ENCODE measurements at places on chromosomes 12 and 14.

DNA sequence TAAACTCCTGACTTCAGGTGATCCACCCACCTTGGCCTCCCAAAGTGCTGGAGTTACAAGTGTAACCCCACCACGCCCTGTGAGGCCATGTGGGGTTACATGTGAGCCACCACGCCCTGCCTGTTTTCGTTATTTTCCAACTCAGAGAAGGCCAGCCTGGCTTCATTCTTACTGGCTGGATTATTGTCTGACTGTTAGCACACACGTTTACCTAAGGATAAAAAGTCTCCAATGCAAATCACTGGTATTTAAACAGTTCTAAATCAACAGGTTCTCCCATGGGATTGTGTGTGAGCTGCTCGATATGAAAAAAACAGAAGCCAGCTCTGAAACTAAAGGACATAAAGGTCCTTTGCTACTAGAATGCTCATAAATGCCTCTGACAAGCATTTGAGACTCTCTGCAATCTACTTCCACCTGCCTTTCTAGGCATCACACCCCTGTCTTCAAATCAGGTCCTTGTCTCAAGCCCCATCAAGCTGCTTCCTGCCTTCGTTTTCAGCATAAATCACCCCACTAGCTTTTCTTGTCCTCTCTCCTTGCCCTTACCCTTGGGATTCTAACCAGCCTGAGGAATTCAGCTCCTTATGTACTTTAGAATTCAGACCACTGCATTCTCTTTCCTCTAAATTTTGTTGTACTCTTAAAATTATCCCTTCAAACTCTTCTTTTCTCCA is 265.0 kb downstream of the DUSP6 start:
- no peak for DNase-seq

DNA sequence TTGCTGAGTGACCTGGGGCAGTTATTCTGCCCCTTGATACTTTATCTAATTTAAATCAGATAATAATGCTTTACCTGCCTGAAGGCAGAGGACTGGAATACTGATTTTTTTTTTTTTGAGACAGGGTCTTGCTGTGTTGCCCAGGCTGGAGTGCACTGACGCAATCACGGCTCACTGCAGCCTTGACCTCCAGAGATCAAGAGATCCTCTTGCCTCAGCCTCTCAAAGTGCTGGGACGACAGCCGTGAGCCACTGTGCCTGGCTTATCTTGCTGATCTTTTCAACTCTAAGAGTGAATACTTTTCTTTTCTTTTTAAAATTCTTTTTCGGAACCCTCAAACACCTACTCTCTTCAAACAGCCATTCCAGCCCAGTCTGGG is 699 bp upstream of the B4GALNT3 start:
- no peak for DNase-seq

- DNase-seq = peak; percentile 66
Observed at GRCh38 chr12:54879150-54879549, 24.8 kb downstream of the MUCL1 start.

GRCh38 chr14:52563120-52563519 is 10.5 kb downstream of the GPR137C start:
- DNase-seq = no peak

DNA sequence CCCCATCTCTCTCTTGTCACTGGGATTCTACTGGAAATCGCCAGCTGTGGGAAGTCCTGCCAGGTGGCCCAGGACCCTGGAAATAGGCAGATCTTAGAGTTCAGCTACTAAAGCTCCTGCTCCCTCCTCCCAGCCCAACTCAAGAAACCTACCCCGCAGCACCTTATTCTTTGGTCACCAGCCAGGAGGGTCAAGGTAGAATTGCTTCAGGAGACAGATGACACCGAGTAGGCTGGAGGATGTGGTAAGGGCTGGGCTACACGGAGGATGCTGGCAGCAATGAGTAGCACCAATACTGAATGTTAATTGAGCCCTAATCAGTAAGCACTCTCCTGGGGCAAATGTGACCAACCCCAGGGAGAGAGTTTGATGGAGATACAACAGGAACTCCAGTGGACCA is 119.7 kb upstream of the VASH1 start:
- DNase-seq = no peak

GRCh38 chr12:4289998-4290790 is 16.6 kb downstream of the CCND2 start:
- DNase-seq = no peak

DNA sequence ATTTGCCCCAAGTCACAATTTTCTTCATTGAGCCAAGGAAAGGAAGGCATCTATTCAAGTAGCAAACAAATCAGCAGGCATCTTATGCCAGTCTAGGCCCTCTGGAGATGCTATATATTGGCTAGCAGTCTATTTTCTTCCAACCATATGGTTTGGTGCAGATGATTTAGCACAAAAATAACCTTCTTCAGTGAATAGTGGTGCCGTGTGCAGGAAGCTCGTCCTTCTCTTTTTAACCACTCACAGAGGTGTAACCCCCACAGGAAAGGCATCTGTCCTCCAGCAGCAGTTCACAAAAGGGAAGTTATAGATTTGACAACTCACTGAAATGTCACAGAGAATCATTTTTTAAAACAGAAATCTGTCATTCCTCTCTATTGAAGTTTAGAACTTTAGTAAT is 445.7 kb upstream of the SYT1 start:
- DNase-seq = no peak

DNA sequence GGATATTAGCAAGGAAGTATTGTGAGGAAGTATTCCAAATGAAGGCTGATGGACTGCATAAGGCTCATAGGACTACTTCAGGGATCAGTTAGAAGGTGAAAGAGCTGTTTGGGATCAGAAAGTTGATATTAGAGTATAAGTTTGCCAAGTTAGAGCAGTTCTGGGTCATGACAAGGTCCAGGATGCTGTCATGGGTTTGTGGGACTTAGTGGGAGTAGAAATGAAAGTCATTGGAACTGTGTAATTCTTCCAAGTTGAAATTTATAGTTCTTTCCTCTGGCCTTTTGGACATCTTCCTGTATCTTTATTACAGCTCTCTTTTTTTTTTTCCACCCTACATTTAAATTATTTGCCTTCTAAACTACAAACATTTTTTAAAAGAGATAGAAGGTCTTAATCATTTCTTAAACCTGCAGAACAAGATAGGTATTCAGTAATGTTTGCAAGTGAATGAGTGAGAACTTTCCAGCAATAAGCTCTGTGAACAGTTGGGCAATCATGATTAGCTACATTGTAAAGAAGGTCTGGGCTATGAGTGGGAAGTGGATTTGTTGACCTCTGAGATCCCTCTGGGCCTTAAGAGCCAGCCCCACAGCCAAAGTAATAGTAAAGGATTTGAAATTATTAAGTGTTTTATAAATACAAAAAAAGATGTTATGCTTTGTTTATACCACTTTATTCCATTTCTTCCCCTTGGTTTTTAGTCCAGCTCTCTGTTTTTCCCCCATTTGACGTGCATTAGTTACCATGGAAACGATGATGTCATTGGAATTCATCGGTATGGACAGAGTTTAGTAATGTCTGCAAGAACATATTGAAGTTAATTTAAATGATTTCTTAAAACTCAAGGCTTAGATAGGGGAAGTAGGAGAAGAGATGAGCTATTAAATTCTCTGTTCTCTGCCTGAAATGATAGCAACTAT is 247.9 kb upstream of the ARHGAP5 start:
- no peak for DNase-seq

DNA sequence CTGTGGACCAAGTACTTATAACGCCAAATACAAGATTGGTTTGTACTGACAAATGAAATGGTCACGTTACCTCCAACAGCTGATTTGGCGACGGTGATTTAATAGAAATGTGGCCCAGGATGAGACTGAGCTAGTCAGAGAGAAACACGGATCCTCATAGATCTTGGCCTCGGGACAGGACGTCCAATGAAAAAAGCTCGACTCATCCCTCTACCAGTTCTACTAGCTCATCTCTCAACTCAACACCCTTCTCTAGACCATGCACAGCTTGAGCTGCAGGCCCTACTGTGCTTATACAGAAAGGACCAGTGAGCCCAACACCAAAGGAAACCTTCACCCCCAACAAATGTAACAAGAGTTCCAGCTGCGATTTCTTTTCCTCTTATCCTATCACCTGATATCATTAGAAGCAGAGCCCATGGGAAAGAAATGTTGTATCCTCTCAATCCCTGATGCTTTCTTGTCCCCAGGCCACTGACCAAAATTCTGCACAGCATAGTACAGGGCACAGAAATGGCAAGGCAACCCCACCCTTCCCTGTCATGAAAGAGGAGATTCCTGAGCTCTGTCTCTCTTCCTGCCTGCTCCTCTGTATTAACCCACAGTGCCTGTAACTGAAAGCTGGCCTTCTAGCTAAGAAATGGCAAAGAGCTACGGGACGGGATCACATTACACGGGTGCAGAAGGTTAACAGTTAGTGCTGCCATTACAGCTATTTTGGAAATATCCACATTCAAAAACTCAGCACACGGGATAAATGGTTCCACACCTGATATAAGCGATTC is 39.2 kb downstream of the DICER1 start:
- no peak for DNase-seq

DNA sequence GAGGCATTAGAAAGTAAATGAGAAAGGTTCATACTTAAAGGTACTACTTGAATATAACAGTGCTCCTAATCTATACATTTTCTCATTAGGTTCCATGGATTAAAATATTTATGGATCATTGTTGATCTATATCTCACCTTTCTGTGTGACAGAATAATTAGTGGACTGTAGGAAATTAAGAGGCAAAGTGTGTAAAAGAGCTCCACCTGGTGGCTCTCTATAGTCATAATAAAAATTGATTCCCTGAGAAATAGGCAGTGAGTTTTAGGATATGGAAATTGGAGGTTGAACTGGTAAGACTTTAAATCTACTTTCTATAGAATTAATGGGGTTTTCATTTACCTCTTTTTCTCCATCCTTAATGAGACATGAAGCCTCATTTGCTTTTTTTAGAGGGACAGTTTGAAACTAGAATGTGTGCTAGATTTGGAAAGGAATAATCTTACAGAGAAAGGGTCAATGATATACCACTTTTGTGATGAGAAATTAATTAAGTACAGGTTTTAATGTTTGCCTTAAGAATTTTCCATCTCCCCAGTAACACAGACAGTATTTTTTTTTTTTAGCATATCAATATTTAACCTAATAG is 11.8 kb upstream of the DERA start:
- DNase-seq = peak; percentile 37

GRCh38 chr14:85601246-85601645 is 71.3 kb downstream of the FLRT2 start:
- DNase-seq = no peak

DNA sequence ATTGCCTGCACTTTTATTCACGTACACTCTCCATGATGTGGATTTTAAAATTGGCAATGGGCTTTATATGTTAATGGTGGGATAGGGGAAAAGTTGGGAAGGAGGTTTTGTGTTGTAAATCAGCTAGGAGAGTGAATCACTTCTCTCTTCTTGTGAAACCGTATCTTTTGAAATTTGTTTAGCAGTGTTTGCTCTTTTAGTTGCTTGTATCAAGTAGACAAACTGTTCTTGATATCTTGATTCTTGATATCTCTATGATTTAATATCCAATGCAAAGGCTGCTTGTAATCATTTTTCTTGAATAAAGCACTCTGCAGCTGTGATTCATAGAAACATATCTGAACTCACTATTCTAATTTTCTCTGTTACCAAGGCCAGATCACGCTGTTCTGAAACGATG is 615.1 kb downstream of the CCER1 start:
- no peak for DNase-seq

- peak; percentile 64 for DNase-seq
Observed at GRCh38 chr12:9925705-9926393, 6.3 kb downstream of the CLEC2A start.

- peak; percentile 3 for DNase-seq
Observed at GRCh38 chr14:26959972-26960660, 362.3 kb upstream of the NOVA1 start.

DNA sequence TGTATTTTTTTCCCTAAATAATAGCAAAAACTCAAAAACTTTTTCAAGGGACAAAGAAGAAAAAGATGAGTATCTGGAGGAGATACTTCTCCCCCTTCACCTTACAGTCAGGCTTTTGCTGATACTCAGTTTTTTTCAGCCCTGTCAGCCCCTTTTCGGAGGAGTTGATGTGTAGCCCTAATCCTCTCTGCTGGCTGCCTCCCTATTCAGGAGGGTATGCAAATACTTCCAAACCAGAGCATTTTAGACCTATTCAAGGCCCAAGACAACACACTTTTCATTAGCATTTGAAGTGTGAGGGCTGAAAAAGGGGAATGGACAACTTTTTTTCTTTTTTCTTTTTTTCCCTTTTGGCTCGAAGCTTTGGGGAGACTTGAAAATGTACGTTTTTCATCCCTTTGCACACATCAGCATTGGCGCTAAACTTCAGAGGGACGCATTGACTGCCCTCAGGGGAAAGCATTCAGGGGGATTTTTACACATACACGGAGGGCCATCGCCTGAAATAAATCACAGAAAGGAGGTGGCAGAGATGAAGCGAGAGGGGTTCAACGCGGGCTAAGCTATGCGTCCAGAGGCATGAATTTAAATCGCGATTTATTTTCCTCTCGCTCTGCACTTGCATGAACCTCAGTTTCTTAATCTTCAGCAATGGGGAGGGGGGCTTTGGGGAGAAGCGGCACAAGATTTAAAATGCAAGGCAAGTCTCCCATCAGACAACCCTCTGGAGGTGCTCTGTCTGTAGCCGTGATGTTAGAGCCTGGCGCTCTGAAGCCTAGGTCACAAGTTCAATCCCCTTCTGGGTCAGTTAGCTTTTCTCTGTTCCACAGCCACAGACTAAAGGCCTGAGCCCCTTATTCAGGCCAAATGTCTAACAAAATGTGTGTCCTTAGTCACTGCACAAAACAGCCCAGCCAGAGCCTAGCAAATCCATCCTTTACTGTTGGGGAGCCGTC is 86.3 kb downstream of the ASCL1 start:
- no peak for DNase-seq

- DNase-seq = peak; percentile 12
Observed at GRCh38 chr12:109994401-109995175, 1.6 kb downstream of the GIT2 start.

- no peak for DNase-seq
Observed at GRCh38 chr14:66473223-66473622, 12.9 kb upstream of the CCDC196 start.

- peak; percentile 35 for DNase-seq
Observed at GRCh38 chr14:24710403-24711112, 76.6 kb upstream of the GZMB start.

- no peak for DNase-seq
Observed at GRCh38 chr12:107681455-107681835, 4.2 kb upstream of the PWP1 start.

GRCh38 chr12:50185970-50186663 is 18.9 kb upstream of the CERS5 start:
- DNase-seq = no peak

DNA sequence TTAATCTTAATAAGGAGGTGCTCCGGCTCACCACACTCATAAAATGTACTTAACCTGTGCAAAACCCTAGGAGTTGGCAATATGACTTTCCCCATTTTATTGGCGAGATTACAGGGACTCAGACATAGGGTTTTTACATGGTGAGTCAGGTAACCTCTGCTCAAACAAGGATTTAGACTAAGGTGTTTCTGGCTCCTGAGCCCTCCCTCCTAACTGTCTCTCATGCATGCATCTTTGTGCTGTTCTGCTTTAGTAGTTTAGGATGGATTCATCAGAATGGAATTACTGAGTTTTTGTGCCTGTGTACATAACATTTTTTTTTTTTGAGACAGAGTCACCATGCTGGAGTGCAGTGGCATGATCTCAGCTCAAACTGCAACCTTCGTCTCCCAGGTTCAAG is 993.3 kb upstream of the TMEM132C start:
- no peak for DNase-seq

Data from SW480 (cell line).